Inflammatory macrophage treated with lipopolysaccharide for 4 hours (primary cell): ENCODE measurements at places on chromosomes 12 and 14.
A peak's percentile ranks its signal among the peaks of the same experiment; 100 is the strongest.

DNA sequence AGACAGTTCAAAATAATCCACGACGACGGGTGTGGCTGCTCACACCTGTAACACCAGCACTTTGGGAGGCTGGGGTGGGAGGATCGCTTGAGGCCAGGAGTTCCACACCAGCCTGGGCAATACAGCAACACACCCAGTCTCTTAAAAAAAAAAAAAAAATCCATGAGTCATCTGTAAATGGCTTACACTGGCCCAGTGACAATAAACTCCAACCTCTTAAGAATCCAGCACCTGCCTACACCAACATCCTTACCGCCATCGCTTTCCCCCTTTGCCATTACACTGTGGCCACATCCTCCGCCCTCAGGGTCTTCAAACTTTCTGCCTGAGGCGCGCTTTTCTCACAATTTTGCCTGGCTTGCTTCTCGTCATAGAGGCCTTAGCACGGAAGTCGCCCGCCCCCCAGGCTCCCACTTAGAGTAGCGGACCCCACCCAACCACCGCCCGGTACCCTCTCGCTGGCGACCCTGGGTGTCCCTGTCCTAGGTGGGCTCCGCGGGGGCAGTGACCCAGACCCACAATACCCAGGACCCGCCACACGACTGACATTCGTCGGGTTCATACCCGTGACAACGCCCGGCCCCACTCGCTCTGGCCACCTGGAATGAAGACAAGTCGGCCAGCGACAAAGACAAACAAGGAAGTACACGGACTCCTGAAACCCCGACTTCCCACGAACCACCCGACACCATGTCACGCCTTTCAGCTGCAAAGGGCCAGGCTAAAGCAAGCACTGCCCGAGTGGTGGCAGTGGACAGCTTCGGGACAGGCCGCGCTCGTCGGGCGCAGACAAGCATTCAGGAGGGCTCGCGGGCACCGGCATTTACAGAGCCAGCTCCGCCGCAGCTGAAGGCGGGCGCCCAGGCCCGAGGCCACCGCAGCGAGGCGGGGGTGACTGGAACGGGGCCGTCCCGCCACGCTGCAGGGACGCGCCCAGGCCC lies 636 bp downstream of the GOLGA3 start:
- DNase-seq, result peak; percentile 70

DNA sequence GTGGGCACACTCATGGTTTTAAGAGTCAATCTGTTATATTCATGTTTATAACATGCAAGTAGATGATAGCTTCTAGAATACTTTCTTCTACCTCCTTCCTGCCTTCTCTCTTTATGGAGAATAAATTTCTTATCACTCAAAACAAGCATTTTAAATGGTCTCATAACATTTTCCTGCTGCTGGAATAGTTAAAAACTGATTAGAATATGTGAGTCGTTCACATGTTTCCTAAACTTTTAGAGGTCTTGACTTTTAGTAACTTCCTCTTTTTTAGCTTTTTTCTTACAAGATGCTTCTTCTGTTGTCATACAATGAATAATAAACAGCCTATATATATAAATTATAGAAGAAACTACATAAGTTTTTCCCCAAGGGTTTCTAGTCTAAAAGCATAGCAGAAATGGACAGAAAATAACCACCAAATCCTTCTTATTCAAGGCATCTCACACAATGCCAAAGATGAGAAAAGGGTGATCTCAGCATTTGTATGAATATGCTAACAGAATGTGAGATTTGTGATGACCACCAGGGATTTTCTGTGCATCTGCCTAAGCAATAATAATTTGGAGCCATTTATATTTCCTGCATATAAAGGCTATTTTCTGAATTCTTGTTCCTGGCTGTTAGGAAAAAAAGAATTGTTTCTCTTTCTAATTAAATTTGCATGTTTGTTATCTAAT lies 127.8 kb downstream of the DAAM1 start:
- DNase-seq, result peak; percentile 28

- no peak for DNase-seq
Observed at GRCh38 chr12:84920331-84920730, 7.7 kb upstream of the SLC6A15 start.

- no peak for DNase-seq
Observed at GRCh38 chr14:79246173-79246572, 965.1 kb downstream of the DIO2 start.

GRCh38 chr14:94164685-94165431 lies 9.3 kb upstream of the PPP4R4 start:
- DNase-seq, result no peak

GRCh38 chr12:100927826-100928225 lies 133.2 kb downstream of the ANO4 start:
- no peak for DNase-seq

DNA sequence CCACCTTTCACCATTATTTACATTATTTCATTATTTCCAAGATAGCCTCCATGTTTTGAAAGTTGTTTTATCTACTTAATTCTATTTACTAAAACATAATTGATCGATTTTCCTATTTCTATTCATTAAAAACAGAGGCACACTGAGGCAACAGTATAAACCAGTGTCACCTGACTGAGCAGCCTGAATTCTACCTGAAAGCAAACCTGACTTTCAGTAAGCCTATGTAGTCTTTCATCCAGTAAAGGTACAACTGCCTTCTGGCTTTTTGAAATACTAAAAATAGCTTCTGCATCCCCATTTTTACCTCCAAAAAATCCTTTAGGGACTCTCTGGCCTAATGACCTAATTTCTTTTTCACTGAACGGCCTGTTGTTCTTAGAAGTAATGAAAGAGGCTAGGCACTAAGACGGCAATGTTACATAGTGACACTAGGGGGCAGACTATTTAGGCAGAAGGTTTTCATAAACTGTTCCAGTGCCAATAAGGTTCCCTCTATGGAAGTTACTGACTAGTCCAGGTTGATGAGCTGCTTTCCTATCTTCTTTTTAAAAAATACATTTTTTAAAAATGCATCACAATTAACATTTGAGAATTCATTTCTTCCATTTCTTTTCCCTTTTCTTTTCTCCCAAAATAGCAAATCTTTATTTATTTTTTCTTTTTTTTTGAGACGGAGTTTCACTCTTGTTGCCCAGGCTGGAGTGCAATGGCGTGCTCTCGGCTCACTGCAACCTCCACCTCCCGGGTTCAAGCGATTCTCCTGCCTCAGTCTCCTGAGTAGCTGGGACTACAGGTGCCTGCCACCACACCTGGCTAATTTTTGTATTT lies 17.5 kb downstream of the ANAPC5 start:
- DNase-seq, result peak; percentile 72

GRCh38 chr12:103647267-103647666 lies 60.2 kb downstream of the STAB2 start:
- DNase-seq, result no peak

- DNase-seq, result no peak
Observed at GRCh38 chr12:25252946-25253345, 2.2 kb upstream of the KRAS start.

GRCh38 chr14:58724206-58724605 lies 86.4 kb downstream of the DACT1 start:
- peak; percentile 51 for DNase-seq

- no peak for DNase-seq
Observed at GRCh38 chr12:16587110-16587453, 18.9 kb downstream of the LMO3 start.

DNA sequence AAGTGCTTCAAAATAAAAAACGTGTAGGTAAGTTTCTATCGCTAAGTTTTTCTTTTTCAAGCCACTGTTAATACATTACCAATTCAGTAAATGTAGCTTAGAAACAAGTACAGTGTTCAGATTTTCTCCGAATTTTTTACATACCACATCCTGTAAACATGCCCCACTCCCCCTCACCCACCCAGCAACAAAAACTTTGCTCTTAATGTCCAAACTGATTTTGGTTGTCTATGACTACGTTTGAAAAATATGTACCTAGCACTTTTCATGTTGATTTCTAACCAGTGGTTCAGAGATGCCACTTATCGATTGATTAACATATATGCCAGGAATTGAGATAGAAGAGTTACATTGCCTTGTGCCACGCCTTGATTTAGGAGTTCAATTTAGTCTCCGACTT lies 663 bp upstream of the LIN7A start:
- no peak for DNase-seq

GRCh38 chr12:26823390-26823789 lies 9.6 kb downstream of the ITPR2 start:
- DNase-seq, result peak; percentile 20

GRCh38 chr14:25237845-25238244 lies 187.9 kb upstream of the STXBP6 start:
- no peak for DNase-seq

DNA sequence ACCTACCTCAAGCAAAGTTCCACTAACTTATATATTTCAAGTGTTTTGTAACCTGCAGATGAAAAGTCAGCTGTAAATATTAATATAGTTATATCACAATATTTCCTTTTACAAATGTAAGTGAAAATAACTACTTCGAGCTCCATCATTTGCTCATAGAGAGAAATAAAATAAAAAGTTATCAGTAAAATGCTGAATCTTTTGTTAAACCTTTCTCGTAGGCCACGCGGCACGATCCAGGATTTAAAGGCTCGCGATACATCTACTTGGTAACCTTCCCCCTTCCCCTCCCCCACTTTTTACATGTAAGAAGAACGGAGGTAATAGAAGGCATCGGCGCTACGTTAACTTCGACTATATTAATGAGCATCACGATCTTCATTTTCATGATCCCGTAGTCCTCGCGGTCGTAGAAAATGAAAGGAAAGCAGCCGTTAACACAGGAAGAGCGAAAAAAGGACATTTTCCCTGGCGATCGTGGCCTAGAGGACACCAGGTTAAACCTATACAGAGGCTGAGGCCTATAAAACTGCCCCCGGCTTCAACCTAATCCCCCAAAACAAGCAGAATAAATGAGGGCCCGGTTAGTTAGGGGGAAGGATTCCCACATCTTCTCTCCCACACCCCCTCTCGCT lies 508 bp downstream of the HNRNPC start:
- peak; percentile 64 for DNase-seq

- DNase-seq, result no peak
Observed at GRCh38 chr14:65972346-65972870, 513.8 kb upstream of the CCDC196 start.

DNA sequence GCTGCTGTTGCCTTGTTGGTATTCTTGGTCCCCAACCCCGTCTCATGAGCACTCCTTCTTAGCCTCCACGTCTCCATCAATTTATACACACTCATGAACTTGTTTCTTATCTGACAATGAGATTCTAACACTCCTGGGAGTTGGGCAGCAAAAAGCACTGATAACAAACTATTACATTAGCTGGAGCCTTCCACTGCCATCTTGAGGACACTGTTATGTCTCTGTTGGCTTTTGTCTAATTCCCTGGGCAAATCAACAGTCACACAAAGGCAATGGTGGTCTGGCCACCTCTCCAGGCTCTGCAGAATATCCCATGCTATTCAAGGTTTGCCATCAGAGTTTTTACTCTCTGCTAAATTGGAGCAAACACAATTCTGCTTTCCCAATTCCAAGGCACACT lies 117.8 kb upstream of the COCH start:
- DNase-seq, result no peak

DNA sequence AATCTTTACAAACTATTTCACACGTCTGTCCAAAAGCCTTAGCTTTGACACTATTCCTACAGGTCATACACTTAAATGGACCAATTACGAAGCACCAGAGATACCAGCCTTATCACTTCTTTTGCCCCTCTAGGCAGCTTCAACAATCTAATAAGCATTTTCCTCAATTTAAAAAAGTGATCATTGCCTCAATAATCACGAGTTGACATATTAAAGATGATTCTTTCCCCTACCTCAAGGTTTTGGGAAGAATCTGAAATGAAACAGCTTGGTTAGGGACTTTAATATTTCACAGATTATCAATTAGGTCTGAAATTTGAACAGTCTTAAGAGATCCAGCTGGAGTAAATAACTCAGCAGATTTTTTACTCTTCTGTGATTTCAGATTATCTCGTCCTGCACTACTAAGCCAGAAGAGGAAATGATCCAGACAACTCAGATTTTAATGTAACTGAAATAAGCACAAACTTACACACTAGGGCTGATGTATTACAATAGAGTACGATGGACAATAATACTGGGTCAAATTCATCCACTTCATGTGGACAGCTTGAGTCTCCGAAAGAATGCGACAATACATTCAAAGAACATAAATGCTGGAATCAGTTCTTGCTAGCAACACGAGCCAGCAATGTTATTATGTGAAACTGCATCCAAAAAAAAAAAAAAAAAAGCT lies 15.9 kb downstream of the UBE2N start:
- no peak for DNase-seq

GRCh38 chr12:62328296-62328921 lies 68.2 kb downstream of the USP15 start:
- no peak for DNase-seq

GRCh38 chr12:22103418-22103817 lies 57.4 kb downstream of the CMAS start:
- no peak for DNase-seq

DNA sequence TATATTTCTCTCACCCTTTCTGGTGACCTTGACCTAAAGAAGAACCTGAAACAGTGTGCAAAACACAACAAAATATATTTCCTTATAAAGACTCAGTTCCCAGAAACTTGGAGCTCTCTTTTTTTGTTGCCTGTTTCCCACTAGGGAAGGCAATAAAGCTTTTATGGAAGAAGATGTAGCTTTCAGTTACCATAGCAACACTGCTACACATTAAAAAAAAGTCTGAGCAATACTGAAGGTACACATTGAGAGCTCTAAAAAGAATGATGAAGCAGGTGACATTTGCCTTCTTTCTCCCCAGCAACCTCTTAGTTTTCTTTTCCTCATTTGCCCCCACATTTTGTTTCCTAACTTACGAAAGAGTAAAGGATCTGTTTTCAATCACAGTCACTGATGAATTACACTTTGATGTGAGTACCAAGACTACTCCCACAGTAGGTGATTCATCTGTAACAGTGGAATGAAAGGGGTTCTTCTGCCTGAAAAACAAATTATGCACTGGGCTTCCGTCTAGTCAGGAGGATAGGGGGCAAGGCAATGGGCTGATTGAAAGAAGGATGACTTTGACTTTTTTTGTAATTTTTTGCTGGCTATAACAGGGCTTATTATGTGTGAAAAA lies 1.1 kb upstream of the CATSPERB start:
- peak; percentile 7 for DNase-seq

GRCh38 chr14:60506462-60506984 lies 2.4 kb upstream of the SIX6 start:
- DNase-seq, result no peak

DNA sequence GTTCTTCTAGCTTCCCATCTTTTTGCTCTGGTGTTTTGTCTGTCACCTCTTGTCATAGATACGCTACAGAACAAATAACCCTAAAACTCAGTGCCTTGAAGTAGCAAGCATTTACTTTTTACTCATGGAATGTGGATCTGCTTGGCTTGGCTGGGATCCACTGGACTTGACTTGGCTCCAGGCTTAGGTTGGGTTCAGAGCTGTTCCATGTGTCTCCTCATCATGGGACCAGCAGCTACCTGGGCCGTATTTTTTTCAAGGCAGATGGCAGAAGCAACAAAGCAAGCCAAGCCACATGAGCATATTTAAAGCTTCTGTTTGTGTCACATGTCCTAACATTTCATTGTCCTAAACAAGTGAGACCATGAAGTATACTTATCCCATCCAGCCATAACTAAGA lies 48.7 kb upstream of the ATF1 start:
- no peak for DNase-seq

GRCh38 chr12:632102-632696 lies 31.0 kb downstream of the NINJ2 start:
- DNase-seq, result peak; percentile 73
